Aortic smooth muscle cell (primary cell): ENCODE measurements at places on chromosomes 13 and 19. TPM values are rescaled to one million over a fixed set of nuclear protein-coding genes. Genes with fewer than 3 reads are reported as not detected.

The C13orf42 gene
- total RNA-seq: not detected in 2 replicates

The FCER2 gene
- not detected in 2 replicates for total RNA-seq

The PROZ gene
- not detected in 2 replicates for total RNA-seq

The CDC42EP5 gene
- 23.9 and 33.4 TPM in 2 replicates for total RNA-seq

The TIMM29 gene
- 21.9 and 25.8 TPM in 2 replicates for total RNA-seq

The DKKL1 gene
- not detected in 2 replicates for total RNA-seq

The LRRC63 gene
- total RNA-seq: not detected in 2 replicates

The FCAR gene
- not detected in 2 replicates for total RNA-seq

The FGF22 gene
- 0.06 and 0.26 TPM in 2 replicates for total RNA-seq

The DCLK1 gene
- total RNA-seq: 15.9 and 35.6 TPM in 2 replicates

The FCGBP gene
- 0.13 and 0.19 TPM in 2 replicates for total RNA-seq

The ZNF544 gene
- total RNA-seq: 32.6 and 34.4 TPM in 2 replicates
